ENCODE measurements at places on chromosomes 1 and 21.

DNA sequence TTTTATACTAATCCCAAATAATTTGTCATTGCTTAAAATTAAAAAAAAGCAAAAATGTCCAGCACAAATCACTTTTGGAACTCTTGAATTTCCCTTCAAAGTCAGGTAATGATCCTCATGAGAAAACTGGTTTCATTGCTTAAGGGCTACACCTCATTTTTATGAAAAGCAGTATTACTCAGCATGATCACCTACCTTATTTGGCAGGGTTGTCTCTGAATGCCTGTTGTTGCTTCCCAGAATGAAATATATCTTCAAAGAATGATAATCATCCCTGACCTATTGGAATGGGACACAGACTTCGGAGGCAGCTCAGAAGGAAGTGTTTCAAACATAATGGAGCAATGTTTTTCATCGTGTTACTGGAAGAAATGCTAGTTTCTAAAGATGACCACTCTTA, 29.7 kb downstream of the C1orf21 start:
- no peak for DNase-seq

- DNase-seq = peak; percentile 61
Observed at GRCh38 chr1:216599851-216600250, 123.4 kb downstream of the ESRRG start.

DNA sequence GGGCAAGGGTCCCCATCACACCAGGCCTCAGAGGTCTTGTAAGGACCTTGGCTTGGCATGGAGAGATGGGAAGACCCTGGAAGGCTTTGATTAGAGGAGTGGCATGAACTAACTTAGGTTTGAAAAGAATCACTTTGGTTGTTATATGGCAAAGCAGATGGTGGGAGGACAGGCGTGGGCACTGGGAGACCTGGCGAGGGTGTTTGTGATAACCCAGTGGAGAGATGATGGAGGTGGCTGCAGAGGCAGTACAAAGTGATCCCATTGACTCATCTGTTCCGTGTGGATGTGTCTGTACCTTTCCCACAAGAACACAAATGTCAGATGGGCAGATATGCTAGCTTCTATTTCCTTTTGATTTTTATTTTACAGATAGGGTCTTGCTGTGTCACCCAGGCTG, 168.3 kb downstream of the SLC35F3 start:
- no peak for DNase-seq

GRCh38 chr1:183505454-183506089, 33.3 kb downstream of the SMG7 start:
- no peak for DNase-seq

GRCh38 chr1:19678493-19678892, 13.8 kb downstream of the HTR6 start:
- peak; percentile 26 for DNase-seq

DNA sequence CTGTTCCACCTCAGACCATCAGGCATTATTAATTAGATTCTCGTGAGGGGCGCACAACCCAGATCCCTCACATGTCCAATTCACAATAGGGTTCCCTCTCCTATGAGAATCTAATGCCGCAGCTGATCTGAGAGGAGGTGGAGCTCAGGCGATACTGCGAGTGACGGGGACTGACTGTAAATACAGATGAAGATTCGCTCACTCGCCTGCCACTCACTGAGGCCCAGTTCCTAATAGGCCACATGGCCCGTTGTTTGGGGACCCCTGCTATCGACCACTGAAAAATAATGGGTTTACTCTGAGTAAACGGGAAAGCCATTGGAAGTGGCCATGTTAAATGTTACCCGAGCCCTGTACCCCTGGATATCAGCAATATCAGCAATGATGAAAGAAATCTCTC, 65.9 kb downstream of the GRIK1 start:
- no peak for DNase-seq

- no peak for DNase-seq
Observed at GRCh38 chr1:95027046-95027445, 45.7 kb downstream of the ALG14 start.

- no peak for DNase-seq
Observed at GRCh38 chr1:63943393-63943792, 169.6 kb downstream of the ROR1 start.

DNA sequence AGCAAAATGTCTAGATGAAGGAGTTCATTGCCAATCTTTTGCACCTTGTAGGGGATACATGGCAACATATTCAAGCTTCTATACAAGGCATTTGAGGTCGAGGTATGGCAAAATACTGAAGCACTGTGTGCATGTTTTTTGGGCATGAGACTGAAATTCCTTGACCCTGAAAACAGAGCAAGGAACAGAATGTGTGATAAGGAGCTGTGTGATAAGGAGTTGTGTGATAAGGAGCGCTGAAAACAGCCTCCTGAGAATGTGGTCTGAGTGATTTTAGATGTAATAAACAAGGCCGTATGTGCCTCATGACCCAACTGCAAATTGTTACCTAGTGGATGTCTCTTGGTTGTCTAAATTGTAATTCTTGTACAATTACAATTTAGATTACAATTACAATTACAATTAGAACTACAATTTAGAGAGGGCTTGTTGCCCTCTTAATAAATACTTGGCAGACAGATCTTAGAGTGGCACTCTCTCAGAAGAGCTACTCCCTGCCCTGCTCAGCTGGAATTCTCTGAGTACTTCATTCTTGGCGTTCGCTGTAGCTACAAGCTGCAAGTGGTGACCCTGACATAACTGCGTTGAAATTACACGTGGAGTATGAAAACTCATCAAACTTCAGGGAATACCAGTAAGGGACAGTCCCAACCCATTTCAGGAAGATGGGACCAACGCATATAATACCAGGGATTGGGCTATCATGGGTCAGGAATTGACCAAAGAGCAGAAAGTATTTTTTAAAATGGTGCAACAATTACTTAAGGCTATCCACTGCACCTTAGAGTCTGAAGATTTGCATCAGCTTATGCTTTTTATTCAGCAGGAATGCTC, 20.0 kb upstream of the ITLN1 start:
- no peak for DNase-seq

DNA sequence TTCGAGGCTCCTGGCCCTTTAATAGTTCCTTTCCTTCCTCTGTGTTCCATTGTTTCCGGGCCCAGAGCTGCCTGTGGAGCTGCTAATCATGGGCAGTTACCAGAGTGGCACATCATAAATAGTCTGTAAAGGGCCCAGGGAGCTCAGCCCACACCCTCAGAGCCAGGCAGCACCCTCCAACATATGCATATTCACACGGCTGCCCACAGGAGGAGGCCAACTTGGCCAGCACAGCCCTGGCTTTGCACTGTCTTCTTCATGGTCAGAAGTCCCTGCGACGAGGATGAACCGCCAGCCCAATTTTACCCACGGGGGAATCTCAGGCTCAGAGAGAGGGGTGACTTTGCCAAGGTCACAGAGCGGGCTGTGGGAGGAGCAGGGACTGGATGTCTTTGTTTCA, 172.5 kb downstream of the TRABD2B start:
- peak; percentile 82 for DNase-seq

DNA sequence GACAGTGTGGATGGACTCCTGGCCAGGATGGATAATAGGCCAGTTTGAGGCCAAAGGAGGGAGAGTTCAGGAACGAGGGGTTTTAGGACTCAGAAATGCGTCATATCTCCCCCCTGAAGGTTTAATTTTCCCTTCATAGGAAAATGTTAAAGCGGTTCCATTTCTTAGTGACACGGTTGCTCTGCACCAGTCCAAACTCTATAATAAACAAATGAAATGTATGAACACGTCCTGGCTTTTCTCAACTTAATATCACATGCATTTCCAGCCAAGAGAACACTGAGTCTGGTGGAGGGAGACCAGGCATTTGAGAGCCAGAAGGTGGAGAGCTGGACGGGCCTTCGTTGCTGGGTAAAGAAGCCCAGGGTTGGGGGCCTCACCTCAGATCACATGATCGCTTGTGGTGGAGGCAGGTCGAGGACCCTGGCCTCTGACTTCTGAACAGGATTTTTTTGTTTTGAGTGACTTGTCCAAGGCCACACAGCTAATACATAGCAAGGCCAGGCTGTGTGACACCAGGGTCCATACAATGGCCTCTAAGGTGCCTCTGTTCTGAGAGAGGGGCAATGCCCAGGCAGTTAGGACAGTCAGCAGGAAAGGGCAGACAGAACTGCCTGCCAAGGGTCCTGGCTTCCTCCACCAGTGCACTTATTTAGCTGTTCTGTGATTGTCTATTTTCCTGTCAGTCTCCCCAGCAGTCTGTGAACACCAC, 11.4 kb downstream of the SLC1A7 start:
- DNase-seq = no peak

- DNase-seq = peak; percentile 77
Observed at GRCh38 chr1:204128964-204129896, 22.6 kb downstream of the ETNK2 start.

DNA sequence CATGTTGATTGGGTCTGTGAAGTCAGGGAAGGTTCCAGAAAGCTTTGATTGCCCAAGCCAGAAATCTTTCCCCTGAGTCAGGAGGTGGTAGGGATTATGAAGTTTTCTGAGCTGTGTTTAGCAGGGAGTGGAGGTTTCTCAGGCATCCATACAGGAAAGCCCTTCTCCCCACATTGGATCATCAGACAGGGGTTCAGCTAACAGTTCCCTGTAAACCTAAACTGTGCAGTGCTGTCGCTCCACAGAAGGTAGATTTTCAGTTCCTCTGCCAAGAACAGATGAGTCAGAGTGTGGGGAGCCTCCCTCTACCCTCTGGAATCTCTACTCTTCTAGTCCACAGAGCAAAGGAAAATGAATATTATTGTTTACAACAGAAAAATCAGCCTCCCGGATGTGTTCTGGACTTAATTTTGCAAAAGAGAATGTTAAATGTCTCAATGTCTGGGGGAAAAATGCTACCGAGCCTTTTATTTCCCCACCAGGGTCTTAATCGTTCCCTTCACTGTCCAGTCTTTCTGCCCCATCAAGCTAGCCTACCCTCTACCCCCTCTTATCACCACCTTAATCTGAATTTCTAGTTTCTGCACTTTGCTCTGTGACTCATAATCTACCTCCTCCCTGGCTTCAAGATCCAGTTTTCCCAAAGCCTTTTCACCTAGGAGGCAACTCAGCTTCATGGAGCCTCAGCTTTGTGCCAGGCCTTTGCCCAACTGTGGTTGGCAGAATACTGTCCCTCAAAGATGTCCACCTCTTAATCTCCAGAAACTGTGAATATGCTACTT, 355.6 kb downstream of the PRDM2 start:
- no peak for DNase-seq

DNA sequence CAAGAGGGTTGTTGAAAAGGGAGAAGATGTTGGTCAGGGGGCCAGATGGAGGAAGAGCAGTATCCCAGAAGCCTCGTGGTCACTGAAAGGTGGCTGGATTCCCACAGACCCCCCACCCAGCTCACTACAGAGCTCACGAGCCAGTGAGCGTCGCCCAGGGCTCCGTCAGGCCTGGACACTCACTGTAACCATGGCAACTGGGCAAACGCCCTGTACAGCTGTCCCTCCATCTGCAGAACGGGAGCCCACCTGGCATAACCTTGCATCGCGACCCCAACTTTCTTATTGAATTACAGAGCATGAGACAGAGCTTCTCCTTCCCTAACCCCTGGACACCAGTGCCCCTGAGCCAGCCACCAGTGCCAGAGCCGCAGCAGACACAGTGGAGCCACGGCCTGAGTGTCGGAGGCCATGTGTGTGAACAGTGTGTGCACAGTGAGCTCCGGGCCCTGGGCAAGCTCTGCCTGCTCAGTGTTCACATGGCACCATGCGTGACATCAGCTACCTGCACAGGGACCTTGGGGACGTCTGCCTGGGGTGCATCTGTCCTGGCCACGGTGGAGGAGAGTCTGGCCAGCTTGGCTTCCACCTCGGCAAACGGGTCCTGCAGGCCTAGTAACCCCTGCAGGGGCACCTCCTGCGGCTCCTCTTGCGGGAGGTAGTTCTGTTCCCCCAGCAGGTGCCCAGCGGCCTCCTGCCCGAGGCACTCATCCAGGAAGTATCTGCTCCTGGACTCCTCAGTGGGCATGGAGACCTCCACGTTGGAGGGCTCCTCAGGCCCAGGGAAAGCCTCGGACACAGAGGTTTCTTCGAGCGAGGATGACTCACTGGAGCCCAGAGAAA, 25.9 kb upstream of the DDOST start:
- no peak for DNase-seq

DNA sequence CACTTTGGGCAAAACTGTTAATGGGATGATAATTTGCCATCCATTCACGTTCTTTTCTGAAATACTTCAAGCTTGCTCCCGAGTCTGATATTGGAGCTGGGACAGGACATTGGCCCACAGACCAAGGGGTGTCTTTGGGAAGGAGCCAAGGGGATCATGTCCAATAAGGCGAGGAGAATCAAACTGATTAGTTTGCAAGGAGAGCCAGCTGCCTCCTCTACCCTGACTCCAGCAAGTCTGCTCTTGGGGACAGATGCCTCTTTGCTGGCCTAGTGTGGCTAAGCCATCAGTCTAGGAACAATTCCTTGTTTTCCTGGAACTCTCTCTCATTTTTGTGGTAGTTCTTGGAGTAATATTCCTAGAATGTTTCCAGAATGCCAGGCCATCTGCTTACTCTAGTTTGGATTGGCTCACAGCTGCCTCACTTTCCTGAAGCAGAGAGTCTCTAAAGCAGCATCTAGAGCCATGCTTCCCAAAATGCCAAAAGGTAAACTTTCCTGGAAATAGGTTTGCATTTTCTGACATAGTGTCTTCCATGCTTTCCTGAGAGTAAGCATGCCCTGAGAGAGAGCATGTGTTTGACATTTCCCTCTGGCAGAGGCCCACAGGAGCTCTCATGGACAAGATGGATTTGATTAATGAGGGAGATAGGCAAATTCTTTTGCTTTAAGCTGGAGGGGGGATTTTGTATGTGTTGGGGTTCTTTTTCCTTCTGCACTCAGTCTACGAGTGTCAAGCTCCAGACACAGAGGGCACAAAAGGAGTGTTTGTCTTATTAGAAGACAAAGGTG, 145.6 kb downstream of the GDAP2 start:
- no peak for DNase-seq

DNA sequence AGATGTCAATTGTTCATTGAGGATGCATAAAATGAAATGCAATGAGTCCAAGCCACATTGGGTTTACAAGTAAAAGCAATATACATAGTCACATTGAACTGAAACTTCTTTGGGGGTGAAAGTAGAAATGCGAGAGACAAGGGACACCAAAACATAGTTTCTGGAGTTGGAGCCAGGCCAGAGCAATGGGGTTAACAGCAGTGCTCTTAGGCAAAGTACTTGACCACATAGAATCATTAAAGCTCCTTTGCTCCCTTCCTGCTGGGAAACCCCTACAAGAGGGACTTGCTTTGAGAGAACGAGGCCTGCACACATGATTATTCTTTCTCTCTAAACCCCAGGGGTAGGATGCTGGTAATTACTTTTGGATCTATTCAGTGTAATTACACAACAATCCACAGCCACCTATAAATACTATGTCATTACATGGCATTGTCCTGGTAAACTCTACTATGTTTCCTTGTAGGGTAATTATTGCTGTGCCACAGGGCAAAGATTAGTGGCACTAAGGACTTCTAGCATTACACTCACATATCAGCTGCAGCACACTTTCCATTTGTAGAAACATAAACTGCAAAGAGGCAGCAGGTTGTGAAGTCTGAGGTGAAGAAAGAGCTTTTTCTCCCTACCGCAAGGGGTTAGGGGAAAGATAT, 421.6 kb upstream of the PBX1 start:
- peak; percentile 99 for DNase-seq
